ENCODE measurements at places on chromosomes 3 and 15. TPM values are rescaled to one million over a fixed set of nuclear protein-coding genes. Genes with fewer than 3 reads are reported as not detected.

GRCh38 chr3:108477511-108478147 is 32.8 kb downstream of the MYH15 start:
- DNase-seq: peak; percentile 59

DNA sequence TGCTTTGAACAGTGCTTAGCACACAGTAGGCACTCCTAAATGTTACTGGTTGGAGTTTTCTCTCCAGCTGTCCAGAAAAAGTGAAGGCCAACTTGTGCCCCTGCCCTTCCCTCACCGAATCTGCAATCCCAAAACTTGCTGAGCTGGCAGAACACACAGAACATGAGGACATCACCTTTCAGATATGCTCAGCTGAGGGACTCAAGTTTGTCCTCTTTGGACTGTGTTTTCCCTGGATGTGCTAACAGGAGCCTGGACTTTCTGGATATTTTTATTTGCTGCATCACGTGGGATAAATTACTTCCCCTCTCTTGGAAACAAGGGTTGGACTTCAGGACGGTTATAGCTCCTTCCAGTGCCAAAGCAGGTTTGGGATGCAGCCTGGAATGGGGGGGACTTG is 59.5 kb upstream of the SMAD6 start:
- peak; percentile 81 for DNase-seq

DNA sequence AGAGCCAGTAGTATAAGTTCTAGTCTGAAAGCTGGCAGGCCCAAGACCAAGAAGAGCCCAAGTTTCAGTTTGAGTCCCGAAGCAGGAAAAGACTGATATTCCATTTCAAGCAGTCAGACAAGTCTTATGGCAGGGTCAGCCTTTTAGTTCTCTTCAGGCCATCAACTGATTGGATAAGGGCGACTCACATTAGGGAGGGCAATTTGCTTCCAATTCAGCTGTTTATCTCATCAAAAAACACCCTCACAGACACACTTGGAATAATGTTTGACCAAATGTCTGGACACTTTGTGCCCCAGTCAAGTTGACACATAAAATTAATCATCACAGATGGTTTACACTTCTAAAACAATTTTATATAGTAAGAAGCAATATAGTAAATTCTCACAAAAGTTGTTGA is 69.7 kb downstream of the UBE2E2 start:
- no peak for DNase-seq

- DNase-seq: no peak
These were observed 69.3 kb downstream of the PIK3R4 start for GRCh38 chr3:130677343-130677742.

DNA sequence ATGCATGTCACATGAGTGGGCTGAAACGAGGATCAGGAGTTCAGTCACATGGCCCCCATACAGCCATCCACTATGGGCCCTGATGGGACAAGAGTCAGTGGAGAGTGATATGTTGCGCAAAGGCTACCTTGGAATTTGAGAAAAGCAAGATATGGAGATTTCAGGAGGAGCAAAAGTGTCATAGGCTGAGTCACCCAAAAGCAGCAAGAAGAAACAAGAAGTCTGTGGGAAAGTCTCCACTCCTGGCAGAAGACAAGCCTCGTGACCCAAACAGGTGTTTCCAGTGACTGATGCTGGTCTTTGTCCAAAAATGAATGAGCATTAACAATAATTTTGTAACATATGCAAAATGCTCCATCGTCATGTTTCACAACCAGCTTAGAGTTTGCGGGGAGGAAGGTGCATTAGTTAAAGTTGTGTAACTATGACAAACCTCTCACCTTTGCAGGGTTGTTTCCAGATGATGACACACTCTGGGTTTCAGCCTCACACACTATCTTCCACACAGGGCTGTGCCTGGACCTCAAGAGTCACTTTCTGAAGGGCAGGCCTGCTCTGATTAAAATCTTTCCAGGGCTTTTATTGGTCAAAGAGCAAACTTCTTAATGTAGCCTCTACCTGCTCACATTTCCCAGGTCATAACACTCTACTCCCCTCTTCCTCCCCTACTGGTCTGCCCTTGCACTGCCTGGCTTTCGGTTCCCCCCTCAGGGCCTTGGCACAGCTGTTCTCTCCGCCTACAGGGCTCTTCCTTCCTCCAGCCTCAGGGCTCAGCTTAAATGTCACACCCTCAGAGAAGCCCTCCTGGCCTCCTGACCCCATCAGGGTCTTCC is 3.9 kb upstream of the DNASE1L3 start:
- DNase-seq: peak; percentile 57

- DNase-seq: no peak
These were observed 135.6 kb downstream of the SOX2 start for GRCh38 chr3:181847276-181847675.

- no peak for DNase-seq
These were observed 19.5 kb upstream of the IFT57 start for GRCh38 chr3:108241721-108242120.

DNA sequence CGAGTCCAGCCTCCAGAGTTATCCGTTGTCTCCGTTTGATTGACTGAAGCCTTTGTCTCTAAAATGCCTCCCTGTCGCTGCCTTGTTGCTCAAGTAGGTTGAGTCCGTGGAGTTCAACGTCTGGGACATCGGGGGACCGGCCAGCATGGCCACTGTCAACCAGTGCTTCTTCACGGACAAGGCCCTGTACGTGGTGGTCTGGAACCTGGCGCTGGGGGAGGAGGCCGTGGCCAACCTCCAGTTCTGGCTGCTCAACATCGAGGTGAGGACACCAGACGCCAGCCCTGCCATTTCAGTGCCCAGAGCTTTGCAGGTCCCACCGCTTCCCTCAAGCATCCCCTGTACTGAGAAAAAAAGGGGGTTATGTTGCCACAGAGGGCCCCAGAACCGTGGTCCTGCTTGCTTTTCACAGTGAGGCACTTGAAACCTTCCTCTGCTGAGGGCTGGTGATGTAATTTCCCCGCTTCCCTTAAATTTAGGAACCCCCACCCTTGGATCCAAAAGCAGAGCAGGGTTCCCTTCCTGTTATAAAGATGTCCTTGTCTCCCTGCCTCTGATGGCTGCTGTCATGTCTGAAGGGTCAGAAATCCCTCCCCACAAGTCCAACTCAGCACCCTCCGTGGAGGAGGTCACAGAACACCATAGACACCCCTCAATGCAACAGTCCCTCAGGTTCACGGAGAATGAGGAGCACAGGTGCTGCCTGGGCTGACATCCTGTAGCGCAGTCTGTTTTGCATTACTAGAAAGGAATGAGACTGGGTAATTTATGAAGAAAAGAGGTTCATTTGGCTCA is 105.7 kb downstream of the LRRK1 start:
- peak; percentile 38 for DNase-seq

GRCh38 chr3:108404368-108404767 is 106.0 kb downstream of the MYH15 start:
- DNase-seq: no peak

GRCh38 chr15:71577071-71577470 is 233.3 kb upstream of the NR2E3 start:
- no peak for DNase-seq

- no peak for DNase-seq
These were observed 11.3 kb downstream of the ADAM10 start for GRCh38 chr15:58738046-58738707.

DNA sequence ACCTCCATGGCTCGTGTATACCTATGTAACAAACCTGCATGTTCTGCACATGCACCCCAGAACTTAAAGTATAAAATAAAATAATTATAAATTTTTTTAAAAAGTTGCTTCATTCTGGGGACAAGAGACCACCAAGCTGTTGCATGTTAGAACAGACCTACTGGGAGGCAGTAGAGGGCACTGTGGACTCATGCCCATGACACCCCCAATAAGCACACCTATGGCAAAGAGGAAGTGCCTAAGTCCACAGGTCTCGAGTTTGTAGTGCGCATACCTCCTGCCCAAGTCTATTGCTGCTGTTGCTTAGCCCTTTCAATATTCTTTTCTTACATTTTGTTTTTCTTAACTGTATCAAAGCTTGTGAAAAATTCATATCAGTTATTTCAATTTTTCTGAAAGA is 267.9 kb upstream of the THBS1 start:
- DNase-seq: no peak

GRCh38 chr15:36026627-36027283 is 480.8 kb upstream of the DPH6 start:
- no peak for DNase-seq

GRCh38 chr3:167739190-167739810 is 3.8 kb downstream of the SERPINI1 start:
- DNase-seq: no peak

DNA sequence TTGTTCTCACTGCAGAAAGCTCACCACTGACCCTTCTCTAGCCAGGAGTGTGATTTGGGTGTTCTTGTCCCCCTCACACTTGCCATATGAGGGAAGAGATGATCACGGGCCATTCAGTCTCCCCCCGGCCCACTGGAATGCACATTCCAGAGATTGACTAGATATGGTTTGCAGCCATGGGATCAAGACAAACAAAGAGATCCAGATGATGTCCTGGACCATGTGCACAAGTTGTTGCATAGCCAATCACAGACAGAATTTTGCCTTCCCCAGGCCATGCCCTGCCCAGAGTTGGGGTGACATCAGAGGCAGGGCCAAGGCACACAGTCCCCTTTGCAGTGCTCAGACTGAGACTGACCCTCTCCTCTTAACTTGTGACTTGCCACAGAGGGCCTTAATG is 14.8 kb downstream of the MUC13 start:
- DNase-seq: no peak

DNA sequence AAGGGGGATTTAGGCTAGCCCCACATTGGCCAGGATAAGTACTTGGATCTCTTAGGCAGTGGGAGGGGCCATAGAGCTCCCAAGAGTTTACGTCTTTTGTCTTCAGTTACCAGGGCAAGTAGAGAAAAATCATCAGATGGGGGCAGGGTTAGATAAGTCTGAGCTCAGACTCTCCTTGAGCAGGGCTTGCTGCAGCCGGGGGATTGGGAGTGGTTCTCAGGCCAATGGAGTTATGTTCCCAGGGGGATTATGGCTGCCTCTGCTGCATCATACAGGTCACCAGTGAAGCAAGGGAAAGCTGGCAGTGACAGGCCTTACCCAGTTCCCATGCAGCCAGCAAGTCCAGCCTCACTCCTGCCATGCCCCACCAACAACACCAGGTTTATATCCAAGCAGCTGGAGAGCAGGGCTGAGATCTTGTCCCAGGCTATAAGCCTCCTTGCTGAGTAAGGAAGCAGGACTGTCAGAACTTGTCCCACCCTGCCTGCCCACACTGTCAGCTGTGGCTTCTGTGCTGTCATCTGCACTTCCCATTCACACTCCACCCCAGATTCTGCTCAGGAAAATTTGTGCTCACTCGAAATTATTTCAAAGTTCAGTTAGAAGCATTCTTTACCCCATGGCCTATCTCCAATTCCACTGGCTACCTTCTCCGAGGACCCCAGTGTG is 215.3 kb downstream of the FAM43A start:
- no peak for DNase-seq

- DNase-seq: no peak
These were observed 35.3 kb downstream of the EFHB start for GRCh38 chr3:19898721-19899120.

Gene SLC22A14
- total RNA-seq: not detected

Gene IGSF11
- total RNA-seq: 0.08 TPM
